ENCODE measurements at places on chromosomes 1 and 21.

GRCh38 chr1:206924592-206925105 lies 2.9 kb upstream of the FCMR start:
- DNase-seq: no peak

GRCh38 chr1:35298464-35298863 lies 30.0 kb downstream of the ZMYM4 start:
- DNase-seq: no peak

DNA sequence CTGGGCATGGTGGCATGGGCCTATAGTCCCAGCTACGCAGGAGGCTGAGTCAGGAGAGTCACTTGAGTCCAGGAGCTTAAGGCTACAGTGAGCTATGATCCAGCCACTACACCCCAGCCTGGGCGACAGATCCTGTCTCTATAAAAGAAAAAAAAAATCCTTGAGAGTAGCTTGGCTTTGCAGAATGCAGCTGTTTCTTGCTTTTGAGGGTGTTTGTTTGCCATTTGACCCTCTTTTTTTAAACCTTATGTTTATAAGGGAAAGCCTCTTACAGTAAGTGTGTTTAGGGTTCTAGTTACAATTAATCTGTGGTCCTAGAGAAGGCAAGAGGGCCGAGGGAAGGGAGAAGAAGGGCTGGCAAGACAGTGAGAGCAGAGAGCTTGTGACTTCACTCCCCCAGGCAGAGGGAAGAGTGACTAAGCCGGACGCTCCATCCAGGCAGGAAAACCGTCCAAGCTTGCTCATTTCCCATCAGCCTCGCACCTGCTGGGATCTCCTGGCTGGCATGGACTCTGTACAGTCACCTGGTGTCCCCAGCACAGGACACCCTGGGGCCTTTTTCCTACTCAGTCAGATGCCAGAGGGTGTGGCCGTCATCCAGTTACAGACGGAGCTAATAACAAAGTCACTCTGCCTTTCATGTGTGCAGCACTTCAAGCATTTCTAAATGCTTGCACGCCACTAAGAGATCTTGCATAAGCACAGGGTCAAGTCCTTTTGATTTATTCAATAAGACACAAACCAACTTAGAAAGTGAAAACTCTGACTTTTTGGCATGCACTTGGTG lies 55.5 kb upstream of the PSEN2 start:
- no peak for DNase-seq

DNA sequence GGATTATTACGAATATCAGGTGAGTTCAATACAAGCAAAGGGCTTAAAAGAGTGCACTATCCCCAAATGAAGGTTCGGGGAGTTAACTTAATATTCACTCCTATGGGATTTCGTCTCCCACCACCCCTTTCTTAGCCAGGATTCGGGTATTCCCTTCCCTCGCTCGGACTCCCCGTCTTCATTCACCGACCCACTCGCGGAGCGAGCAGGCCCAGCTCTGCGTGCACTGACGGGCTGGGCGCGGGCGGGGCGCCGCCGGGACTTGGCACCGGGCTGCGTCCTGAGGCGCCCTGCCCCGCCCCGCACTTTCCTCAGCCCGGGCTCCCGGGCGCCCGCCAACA lies 7.7 kb upstream of the MPZL1 start:
- DNase-seq: no peak

GRCh38 chr1:114746450-114747121 lies 11.2 kb downstream of the CSDE1 start:
- DNase-seq: no peak

DNA sequence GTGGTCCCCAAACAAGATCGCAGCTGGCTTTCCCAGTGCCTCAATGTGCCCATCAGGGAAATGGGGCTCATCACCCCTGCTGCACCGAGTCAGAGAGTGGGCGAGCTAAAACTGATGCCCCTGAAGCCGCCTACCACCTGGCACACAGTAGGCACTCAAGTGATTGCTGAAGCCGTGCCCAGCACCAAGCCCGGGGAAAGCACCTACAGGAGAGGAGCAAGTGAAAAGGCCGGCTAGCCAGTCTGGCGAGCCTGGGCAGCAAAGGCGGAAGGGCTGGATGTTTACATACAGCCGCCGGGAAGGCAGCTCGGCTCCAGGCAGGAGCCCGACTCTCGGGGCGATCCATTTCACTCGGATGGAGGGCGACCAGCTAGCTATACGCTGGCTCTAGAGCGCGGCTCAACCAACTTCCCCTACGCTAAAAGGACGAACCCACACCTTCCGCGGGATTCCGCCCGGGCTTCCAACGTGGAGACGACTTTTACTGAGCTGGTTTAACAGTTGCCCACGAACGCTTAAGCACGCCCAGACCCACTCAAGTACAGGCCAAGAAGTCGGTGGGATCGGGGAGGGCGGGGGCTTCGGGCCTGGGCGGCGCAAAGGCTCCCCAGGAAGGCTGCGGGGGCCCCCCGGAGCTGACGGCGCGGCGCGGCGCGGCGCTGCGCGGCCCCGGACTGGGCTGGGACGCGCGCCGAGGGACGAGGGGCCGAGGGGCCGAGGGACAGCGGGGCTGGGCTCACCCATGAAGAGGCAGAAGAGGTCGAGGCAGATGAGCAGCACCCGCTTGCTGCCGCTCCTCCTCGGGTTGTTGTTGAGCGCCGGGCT lies 1.0 kb downstream of the PLPP3 start:
- no peak for DNase-seq

Measured in activated naive CD4-positive, alpha-beta T cell treated with anti-CD3 and anti-CD28 coated beads, Interleukin-2, amount 50 U/mL, for 72 hours (primary cell).